ENCODE measurements at places on chromosomes 6 and 20. TPM values are rescaled to one million over a fixed set of nuclear protein-coding genes. Genes with fewer than 3 reads are reported as not detected.

- DNase-seq, result no peak
Observed at GRCh38 chr6:138996524-138996923, 8.5 kb upstream of the REPS1 start.

- no peak for DNase-seq
Observed at GRCh38 chr20:34626992-34627391, 49.9 kb downstream of the PIGU start.

GRCh38 chr6:12012038-12012557 lies at the start of gene HIVEP1:
HIVEP1 (plus strand) TSS chr6:12012312; CDS start chr6:12015629, 3,317 bp downstream.
- peak; percentile 75 for DNase-seq

GRCh38 chr6:152301765-152302568 lies 335.2 kb downstream of the SYNE1 start:
- DNase-seq, result peak; percentile 96

The CARMIL1 gene
- 20.5 TPM for total RNA-seq

Measured in endodermal cell (in vitro differentiated cells).